ENCODE measurements at places on chromosomes 16 and 17.

GRCh38 chr16:29987371-29988085, 7.9 kb downstream of the HIRIP3 start:
- no peak for DNase-seq

DNA sequence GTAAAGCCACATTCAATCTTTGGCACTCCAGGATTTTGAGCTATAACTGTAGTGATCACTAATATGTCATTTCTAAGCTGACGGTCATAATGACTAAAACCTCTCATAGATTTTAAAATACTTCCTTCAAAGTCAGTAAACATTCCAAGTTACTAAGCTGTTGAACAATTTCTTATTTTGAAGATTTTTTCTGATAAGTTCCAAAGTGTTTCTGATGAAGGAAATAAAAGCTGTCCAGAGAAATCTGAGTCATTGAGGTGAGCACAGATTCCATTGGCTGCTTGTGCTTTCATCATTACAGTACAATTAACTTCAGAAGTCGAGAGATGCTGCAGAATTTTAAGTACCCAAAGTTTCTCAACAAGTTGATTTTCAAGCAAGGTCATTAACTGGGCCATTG, 23.9 kb downstream of the NLRC5 start:
- no peak for DNase-seq

DNA sequence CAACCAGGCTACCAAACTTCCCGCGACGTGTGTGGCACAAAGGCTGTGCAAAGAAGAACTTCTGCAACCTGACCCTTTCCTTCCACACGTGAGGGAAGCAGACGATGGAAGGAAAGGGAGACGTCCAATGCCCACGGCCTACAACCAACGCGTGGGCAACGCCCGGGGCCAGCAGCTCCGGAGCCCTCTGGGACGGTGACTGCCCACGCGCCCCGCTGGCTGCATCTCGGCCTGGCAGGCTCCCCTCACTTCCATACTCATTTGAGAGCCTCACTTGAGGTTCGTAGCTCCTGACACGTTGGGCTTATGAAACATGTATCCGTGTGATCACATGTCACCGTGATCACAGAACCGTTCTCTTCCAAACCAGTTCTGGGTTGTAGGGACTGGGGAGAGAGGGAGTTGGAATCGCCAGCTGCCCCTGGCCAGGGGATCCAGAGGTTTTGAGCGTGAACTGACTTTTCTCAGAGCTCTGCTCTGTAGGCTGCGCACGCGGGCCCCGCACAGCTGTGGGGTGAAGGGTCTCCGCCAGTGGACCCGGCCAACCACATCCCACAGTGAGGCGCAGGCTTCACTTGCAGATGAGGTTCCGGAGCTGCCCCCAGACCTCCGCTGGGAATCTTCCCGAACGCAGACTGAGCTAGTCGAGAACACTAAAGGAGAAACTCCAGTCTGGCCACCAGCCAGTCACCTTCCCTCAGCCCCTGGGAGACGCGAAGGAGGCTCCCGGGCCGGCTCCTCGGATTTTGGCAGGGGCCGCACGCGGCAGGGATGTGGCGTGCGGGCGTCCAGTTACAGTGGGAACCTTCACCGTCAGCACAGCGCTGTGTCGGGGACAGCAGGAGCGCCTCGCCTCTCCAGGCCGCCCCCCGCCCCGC, 1.0 kb downstream of the LMF1 start:
- no peak for DNase-seq

GRCh38 chr17:13635951-13636350, 34.2 kb upstream of the HS3ST3A1 start:
- no peak for DNase-seq

GRCh38 chr17:11304568-11304967, 63.6 kb downstream of the SHISA6 start:
- DNase-seq: no peak

DNA sequence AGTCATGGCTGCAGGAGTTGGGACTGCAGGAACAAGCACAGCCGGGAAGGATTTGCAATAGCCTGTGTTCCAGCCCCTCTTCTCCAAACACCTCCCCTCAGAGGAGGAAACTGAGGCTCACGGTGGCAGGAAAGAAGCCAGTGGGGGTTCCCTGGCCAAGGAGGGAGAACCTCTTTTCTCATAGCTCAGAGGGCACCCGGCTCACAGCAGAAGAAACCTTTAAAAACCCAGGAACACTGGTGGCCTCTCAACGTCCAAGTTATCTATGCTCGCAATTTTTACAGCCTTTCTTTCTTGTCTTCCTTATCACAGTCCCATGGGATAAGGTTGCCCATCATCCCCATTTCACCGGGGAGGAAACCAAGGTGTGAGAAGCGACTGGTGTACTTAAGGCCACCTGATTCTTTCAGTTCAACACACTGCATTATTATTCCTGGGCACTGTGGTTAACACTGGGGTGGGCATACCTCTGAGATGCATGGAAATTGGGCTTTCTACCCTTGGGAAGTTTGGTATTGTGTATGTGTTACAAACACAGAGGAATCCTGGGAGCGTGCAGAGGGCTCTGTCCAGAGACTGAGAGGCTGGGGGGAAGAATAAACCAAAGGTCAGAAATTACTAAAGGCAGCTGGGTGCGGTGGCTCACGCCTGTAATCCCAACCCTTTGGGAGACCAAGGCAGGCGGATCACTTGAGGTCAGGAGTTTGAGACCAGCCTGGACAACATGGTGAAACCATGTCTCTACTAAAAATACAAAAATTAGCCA, 791 bp upstream of the ZNF629 start:
- no peak for DNase-seq

- DNase-seq: no peak
Observed at GRCh38 chr16:17804857-17805256, 334.1 kb upstream of the XYLT1 start.

DNA sequence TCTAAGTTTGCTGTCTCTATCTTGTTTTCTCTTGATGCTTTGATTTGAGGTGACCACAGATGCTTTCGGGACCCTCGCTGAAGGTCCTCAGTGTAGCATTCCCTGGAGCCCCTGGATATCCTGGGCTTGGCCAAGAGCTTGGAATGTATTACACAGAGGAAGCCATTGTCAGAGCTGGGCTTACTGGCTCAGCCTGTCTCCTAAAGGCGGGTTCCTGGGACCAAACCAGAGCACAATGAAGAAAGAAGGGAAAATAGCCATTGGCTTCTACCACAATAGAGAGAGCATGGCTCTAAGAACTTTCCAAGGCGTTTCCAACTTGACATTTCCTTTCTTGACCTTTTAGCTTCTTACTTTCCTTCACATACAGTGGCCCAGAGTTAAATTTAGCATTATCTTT, 229.3 kb downstream of the HS3ST3A1 start:
- DNase-seq: no peak

GRCh38 chr16:86584071-86584685, 5.8 kb downstream of the FOXL1 start:
- no peak for DNase-seq

- no peak for DNase-seq
Observed at GRCh38 chr17:67801626-67802175, 23.6 kb upstream of the BPTF start.

DNA sequence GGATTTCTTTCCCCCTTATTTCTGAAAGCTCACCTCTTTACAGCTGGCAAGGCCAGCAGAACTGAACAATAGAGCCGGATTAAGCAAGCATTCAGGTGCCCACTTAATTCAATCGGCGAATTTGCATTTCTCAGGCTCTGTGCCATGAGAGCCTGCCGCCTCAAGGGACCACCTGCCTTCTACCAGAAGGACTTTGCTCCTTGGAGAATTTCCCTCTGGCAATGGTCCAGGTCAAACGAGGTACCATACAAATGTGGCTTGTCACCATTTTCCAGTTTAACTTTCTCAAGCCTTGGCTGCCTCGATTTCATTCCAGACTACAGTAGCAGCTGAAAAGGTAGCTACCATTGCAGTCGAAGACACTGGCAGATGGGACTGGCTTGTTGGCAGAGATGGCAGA, 534.0 kb downstream of the MAF start:
- no peak for DNase-seq

GRCh38 chr16:86261379-86261778, 248.9 kb upstream of the FOXF1 start:
- DNase-seq: no peak

GRCh38 chr16:65662256-65662655, 540.4 kb upstream of the CDH11 start:
- no peak for DNase-seq

DNA sequence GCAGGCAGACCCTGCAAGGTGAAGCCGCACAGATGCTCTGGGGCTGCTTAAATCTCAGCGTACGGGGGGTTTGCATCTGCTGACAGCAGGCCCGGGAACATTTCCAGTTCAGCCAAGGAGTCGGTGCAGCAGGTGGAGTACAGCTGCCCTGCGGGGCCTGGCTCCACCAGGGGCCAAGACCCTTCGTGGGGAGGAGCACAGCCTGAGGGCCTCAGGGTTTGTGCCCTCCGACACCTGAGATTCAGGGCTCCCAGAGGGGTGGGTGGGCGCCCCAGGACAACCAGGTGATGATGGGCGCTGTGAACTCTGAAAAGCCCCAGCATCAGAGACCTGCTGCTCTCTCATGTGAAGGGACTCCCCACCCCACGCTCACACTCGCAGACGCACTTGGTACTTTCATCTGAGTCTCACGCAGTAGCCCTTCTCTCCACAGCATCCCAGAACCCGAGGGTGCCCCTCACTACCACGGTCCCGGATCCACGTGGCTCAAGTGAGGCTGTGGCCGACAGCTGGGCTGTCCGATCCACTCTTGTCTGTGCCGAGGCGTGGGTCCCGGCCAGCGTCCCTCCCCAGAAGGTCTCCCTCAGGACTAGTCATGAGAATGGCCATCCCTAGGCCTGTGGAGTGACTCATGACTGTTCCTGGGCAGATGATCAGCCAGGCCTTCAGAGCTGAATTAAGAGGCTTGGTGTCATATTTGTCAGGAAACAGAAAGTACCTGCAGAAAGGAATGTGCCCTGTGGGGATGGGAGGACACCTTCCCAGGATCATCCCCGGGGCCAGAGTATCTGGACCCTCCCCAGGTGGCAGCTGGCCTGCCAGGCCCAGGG, 29.6 kb downstream of the ACSF3 start:
- no peak for DNase-seq

GRCh38 chr17:59126809-59127417, 20.2 kb upstream of the TRIM37 start:
- DNase-seq: no peak

DNA sequence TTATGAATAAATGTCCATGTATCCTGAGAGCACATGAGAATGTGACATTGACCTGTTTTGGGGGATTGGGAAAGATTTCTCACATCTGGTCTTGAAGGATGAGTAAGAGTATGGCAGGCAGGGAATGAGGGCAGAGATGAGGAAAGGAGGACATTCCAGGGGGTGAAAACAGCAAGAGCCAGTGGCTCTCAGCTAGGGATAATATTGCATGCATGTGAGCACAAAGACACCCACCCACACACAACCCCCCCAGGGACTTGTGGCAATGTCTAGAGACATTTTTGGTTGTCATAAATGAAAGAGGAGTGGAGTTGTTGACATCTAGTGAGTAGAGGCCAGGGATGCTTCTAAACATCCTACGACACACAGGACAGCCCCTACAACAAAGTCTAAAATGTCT, 6.0 kb downstream of the MYO1D start:
- no peak for DNase-seq

- no peak for DNase-seq
Observed at GRCh38 chr17:65888649-65889048, 303.3 kb downstream of the CEP112 start.

DNA sequence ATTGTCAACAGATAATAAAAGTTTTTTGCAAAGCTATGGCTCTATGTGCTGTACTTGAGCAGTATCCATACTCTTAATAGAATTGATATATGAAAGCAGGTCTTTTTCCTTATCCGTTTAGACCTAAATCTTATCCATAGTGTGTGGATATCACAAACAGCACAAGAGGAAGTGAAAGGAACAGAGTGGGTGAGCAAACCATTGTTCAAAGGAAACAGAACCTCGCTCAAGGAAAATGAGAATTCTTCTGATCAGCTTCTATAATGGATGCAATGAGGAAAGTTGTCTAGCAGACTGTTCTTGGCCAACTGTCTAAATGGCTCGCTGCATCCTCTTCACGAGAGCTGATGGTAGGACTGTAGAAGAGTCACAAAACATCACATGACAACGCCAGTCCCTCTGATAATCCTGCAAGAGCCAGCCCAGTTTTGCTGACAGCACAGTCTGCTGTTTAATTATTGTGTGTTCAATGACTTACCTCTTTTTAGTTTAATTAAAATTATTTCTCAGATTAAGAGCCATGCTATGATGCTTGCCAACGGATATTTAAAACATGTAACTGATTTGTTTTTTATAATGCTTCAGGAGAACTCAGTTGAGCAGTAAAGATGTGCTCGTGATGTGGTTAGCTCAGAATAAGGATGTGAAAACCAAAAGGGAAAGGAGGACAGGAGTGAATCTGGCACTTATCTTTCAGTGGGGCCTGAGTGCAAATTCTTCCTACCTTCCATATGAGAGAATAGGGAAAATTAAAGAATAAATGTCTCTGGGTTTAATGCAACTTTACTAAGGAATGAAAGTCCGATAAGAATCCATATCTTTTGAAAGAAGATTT, 38.5 kb downstream of the WWOX start:
- no peak for DNase-seq

DNA sequence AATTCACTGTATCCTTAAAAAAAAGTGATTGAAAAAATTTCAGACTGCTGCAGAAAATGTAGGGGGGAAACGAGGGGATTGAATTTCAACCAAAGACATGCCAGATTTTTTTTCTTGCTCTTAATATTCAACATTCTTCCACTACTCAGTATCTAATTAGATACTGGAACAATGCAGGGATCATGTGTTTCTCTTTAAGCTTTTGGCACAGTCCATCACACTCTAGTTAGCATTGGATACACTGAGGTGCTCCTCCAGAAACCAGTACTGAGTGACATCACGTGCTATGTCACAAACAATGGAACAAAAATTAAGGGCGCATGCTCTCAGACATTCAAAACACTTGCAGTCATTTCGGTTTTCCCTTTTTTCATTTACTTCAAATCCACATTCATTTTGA, 298.6 kb upstream of the PSMD7 start:
- DNase-seq: no peak

DNA sequence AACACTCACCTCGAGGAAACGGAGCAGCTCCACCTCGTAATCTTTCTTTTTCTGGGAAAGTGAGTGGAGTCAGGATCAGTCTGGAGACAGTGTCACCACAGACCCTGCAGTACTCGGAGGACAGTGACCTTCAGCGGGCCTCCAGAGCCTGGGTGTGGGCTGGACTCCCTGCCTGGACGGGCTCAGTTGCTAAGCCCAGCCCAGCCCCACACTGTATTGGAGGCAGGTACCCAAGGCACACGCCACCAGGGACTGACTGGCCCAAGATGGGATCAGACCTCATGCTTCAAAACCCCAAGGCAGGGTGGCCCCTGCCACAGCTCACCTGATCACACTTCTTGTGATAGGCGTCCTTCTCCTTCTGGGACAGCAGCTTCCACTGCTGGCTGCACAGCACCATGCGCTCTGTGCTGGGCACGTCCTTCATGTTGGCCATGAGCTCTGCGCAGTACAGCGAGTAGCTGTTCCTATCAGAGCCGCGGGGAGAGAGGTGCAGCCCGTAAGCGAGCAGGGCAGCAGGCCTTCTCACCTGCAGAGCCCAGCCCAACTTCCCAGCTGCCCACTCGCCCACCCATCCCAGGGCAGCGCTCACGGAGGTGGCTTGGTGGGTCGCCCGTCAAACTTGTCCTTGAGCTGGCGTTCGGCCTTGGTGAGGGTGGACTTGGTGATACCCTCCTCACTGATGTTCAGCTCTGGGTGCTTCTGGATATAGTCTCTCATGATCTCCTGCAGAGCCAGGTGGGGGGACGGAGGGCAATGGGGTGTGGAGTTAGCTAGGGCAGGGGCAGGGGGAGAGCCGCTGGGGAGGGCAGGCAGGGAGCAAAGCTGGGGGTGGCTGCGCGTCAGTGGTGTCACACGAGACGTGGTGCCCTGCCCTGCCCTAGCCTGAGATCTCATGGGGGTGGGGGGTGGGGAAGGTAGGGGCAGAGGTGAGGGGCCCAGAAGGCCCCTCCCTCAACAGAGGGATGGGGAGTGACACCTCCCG, 7.9 kb downstream of the UBTF start:
- DNase-seq: no peak
